ENCODE measurements at places on chromosomes 2 and 18.

DNA sequence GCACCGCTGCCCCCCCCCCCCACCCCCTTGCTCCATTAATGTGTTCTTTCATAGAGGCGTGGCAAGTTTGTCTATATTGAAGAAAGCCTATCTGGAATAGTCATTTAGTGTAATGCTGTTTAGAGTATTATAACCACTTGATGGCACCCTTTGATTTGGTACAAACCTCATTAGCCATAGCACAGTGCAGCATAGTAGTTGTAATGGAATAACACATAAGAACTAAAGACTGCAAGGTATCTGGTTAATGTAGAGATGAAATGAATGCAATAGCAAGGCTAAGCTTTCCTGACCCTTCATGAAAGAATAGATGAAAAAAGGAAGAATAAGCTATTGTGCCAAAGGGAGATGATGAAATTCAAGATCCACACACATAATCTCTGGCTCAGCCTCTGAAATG is 81.9 kb downstream of the EHBP1 start:
- peak; percentile 12 for DNase-seq

DNA sequence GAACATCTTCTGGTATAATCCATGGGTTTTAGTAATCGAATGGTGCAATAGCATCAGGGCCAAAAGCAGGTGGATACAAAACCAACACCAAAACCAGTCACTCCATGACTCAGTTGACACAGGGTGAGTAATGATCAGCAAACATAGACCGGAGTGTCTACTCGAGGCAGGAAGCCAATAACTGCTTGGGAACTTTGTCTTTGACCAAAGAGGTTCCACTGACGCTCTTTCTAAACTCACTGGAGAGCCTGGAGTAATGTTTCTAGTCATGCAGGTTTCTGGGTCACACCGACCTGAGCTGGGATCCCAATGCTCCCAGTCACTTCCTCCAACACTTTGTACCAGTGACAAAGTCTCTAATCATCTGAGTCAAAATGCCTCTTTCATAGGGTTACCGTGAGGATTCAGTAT is 30.9 kb downstream of the MREG start:
- peak; percentile 62 for DNase-seq

- DNase-seq: peak; percentile 92
Measured at GRCh38 chr2:8598295-8599165, 83.3 kb upstream of the ID2 start.

- no peak for DNase-seq
Measured at GRCh38 chr2:158115202-158115767, 13.6 kb downstream of the UPP2 start.

DNA sequence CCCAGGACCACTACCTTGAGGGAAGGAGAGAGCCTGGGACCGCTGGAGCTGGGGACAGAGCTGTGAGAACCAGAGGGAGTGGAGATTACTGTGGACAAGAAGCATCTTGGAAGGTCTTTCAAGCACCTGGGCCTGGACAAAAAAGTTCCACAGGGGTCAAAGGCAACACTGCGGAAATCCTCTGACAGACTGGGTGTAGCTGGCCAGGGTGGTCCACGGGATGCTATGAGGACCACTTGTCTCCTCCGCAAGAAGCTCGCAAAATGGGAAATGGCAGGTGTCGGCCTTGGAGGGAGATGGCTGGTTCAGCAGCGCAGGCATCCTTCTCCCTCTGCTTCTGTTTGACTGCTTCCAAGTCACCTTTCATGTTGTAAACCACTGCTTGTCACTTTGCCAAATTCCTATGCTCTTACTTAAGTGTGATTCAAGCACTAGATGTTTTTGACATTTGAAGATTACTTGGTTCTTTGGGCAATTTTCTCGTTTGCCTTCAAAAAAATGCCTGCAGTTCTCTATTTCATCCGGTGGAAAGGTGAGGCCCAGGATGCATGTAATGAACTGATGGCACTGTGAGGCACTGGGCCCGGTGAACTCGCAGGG is 27.7 kb downstream of the KLHL29 start:
- DNase-seq: no peak

- no peak for DNase-seq
Measured at GRCh38 chr2:230052299-230052698, 16.4 kb downstream of the SLC16A14 start.

DNA sequence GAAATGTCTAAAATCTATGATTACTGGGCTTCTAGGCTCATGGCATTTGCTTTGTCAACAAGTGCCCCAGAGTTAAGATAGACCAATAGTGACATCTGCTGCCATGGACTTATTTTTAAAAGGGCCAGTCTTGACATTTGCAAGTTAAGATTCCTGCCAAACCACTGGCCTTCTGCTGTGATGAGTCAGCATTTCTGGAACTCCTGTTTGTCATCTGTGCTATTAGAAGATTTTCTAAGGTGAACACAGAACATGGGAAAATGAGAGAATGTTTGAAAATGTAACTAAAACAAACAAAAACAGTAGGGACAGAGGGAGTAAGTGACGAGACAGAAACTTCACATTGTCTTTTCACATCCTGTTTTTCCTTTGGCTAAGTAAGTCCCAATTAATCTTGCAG is 93.7 kb upstream of the WDR75 start:
- DNase-seq: peak; percentile 86

DNA sequence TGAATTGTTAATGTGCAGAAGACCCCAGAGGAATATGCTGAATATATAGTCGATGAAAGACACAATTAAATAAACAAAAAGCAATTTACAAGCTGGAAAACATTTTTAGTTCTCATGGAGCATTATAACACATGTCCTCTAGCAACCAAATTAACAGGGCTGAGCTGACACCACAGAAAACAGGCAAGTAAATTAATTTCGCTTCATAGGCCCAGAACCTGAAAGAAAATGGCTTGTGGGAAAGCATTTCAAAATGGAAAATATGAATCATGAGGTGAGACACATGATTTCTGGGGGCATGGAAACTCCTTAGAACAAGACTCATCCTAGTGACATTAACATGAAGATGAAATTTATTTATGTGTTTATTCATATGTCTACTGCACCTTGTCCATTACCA is 25.0 kb upstream of the RNF152 start:
- no peak for DNase-seq

- DNase-seq: no peak
Measured at GRCh38 chr18:50143294-50143693, 51.7 kb downstream of the MYO5B start.

DNA sequence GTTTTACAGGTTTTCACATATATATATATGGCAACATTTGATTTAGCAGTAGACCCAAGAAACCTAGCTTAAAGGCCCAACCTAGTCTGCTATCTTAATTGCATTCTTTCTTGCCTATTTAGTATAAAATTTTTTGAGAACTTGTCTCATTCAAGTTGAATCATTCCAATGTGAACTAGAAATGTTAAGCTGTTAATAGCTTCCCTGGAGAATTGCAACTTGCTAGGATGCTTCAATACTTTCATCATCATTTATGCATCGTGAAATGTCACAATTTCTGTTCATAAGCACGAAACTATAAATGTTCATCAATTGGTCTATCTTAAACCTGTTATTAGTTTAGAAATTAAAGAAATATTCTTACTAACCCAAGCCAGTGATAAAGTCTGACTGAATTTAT is 217.6 kb downstream of the BABAM2 start:
- DNase-seq: peak; percentile 48

- DNase-seq: no peak
Measured at GRCh38 chr2:65030476-65031332, 25.5 kb upstream of the CEP68 start.

- no peak for DNase-seq
Measured at GRCh38 chr2:212528106-212528856, 10.3 kb downstream of the ERBB4 start.

GRCh38 chr2:238591732-238592131 is 165.0 kb downstream of the ASB1 start:
- no peak for DNase-seq

DNA sequence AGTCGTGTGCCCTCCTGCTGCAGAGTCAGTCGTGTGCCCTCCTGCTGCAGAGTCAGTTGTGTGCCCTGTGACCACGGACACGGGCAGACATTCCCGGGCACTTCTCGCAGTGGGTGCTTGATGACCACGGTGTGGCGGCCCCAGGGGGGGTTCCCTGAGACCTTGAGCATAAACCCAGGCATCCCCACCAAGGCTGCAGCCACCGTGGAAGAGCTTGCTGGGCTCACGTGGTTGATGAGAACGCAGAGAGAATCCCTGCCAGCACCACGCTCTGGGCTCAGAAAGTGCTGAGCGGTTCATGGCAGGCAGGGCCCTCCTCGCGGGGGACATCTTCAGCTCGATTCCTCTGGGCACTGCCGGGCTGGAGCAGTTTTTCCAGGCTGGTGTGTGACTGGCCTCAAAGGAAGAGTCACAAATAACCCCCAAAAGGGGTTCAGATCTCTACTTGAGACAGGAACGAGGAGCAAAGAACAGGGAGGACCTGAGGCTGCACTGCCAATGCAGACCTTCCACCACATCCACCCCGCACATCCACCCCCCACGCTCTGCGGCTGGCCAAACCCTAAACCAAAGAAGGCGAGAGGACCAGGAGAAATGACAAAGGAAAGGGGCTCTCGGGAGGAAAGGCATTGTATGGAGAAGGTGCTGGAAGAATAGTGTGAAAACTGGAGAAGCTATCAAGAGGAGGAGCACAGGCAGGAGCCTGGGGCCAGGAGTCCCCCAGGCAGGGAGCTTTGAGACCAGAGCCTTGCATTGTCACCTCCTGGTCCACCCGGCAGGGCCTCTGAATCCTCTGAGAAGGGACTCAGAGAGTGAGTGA is 8.4 kb upstream of the PER2 start:
- no peak for DNase-seq

- DNase-seq: peak; percentile 76
Measured at GRCh38 chr2:11477994-11478393, 12.0 kb upstream of the E2F6 start.

- no peak for DNase-seq
Measured at GRCh38 chr2:51720826-51721225, 688.9 kb upstream of the NRXN1 start.

- DNase-seq: no peak
Measured at GRCh38 chr2:157946919-157947557, 70.9 kb upstream of the ACVR1 start.

DNA sequence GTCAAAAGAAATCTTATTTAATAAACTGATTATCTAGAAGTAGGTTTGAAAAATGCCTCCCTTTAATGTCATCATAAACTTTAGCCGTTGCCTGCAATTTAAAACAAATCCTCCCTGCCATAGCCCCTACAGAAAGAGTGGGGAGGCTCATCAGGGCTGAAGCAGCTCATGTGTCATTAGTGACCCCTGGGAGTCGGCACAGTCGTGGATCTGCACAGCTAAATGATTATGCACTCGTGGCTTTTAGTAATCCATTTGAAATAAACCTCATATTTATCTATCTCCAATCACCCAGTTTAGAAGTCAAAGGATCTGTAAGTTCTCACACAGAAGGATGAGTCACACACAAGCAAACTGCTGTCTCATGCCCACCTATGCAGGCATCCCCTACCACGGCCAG is 277.3 kb downstream of the SS18 start:
- DNase-seq: no peak

- DNase-seq: peak; percentile 89
Measured at GRCh38 chr2:201231781-201232466, 28.4 kb upstream of the CASP8 start.

DNA sequence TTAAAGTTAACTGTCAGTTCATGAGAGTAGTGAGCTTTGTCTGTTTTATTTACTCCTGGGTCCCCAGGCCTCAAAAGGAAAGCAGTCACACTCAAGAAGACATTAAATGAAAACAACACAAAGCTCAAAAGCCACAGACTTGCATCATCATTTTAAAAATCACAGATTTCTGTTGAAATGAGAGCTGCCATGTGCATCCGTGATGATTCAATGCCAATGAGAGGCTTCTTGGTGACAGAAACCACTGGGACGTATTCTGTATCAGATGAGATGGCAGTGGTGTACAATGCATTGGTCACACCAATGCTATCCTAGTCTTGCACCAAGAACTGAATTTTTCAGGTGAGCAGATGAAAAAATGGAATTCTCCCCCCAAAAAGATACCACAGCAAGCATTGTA is 204.8 kb downstream of the ANAPC1 start:
- no peak for DNase-seq

DNA sequence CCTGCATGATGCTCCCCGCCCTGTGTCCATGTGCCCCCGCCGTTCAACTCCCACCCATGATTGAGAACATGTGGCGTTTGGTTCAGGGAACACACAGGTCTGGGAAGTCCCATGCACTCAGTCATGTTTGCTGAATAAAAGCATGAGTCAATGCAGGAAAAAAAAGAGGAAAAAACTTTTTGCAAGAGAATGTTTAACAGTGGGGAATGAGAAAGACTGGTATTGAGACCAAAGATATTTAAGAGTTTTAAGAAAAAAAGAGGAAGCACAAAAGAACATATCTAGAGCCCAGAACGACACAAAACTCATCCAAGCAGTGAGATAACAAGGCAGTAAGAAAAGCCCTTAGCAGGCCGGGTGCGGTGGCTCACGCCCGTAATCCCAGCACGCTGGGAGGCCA is 279.2 kb upstream of the THSD7B start:
- no peak for DNase-seq

GRCh38 chr2:37471104-37471503 is 126.7 kb downstream of the QPCT start:
- no peak for DNase-seq

GRCh38 chr2:238240757-238241711 is 1.2 kb upstream of the HES6 start:
- no peak for DNase-seq

GRCh38 chr2:204022550-204022949 is 86.0 kb downstream of the ICOS start:
- DNase-seq: no peak

DNA sequence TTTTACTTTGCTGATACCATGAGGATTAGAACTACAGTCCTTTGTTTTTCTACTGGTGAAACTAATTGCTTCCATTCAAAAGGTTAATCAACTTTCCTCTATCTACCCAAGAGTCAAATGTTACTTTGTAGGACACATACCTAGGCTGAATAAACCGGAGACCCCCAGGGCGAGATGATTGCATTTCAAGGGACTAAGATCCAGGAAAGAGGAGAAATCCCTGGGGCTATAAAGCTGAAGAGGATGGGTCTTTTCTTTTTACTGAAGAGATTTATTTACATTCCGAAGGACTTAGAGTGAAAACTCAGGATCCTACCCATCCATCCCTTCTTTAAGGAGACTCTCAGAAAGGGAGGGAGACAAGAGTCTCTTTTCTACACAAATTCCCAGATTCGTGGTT is 331.9 kb downstream of the CDH19 start:
- no peak for DNase-seq

DNA sequence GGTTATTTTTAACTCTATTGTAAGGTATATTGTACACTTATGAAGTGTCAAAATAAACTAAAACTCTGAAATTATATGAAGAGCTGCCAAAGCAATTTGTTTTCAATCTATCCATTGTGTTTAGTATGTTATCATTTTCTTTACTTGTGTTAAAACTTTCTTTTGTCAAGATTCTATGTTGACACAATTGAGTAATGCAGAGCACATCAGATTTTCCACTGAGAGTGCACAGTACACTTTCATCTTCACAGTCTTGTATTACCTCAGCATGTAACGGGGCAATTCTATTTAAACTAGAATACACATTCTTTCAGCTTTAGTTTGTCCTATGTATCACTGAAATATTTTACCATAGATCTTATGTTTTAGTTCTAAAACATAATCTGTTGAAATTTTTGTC is 304.4 kb upstream of the ZC3H15 start:
- DNase-seq: no peak

All from AG08395 (cell line).